ENCODE measurements at places on chromosomes 11 and 22.

GRCh38 chr11:120773501-120774031, 250.3 kb upstream of the TBCEL start:
- H3K4me3 ChIP-seq: no peak overlapping the region
- H3K4me1 ChIP-seq: no peaks in the 10 kb centered on the region
- H3K27me3 ChIP-seq: peaks cover 6% of the 10 kb centered on the region
- no peak overlapping the region for H3K27ac ChIP-seq

- peak overlapping the region; percentile 64 for H3K27ac ChIP-seq
- DNase-seq: peak; percentile 69
- no peak overlapping the region for H3K4me3 ChIP-seq
- no peaks in the 10 kb centered on the region for H3K27me3 ChIP-seq
These were observed 16.6 kb downstream of the CRELD2 start for GRCh38 chr22:49934891-49935557.

GRCh38 chr22:17639247-17639741, 737 bp downstream of the BCL2L13 start:
- H3K36me3 ChIP-seq: no peaks in the 10 kb centered on the region
- H3K27ac ChIP-seq: peak overlapping the region; percentile 97
- no peaks in the 10 kb centered on the region for H3K27me3 ChIP-seq
- DNase-seq: no peak
- H3K4me3 ChIP-seq: peak overlapping the region; percentile 85
- peaks cover 25% of the 10 kb centered on the region for H3K4me1 ChIP-seq

DNA sequence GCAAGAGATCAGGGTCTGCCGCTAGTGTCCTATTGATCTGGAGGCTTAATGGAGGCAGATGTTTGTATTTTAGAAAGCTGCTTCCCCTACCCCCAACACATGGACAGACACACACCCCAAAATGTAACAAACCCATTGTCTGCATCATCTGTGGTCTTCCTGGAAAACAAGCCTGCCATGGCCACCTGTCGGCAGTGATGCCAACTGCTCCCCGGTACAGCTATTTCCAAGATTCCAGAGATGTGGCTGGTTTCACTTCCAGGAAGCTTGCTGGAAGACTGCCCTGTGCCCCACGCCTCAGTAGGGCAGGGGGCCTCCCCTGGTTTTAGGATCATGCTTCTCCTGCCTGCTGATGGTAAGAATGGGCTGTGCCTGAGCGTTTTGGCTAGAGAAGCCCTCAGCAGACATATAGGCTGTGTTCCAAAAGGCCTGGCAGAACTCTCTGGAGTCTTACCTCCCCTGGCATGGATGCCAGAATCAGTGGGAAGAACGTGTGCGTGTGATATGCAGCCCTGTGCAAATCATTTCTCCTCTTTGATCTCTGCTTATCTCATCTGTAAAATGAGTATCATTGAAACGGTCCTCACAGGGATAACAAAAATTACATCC, 108.6 kb downstream of the FBXO7 start:
- H3K27ac ChIP-seq: no peak overlapping the region
- H3K4me1 ChIP-seq: no peaks in the 10 kb centered on the region
- no peaks in the 10 kb centered on the region for H3K27me3 ChIP-seq
- no peak for DNase-seq
- H3K36me3 ChIP-seq: no peaks in the 10 kb centered on the region

DNA sequence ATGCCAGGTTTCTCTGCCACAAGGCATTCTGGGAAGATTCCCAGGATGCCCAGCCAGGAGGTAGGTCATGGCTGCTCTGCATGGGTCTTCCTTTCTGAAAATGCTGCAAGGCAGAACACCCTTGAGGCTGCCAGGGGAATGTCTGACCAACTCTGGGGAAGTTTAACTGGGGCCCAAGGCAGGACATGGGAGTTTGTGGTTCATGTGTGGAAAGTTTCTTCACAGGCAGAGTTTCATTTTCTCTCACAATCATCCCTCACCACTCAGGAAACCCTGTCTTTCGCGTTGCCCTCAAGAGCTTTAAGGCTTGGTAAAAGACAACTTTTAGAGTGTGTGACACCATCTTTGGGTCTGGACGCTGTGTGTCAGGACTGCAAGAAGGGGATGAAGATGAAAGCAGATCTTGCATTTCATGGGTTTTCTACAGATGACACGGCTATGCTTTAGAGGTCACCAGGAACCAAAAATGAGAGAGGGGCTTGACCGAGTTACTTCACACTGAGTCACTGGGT, 133.5 kb downstream of the CD44 start:
- H3K4me3 ChIP-seq: no peak overlapping the region
- peaks cover 18% of the 10 kb centered on the region for H3K4me1 ChIP-seq
- DNase-seq: peak; percentile 19
- H3K36me3 ChIP-seq: no peaks in the 10 kb centered on the region
- no peak overlapping the region for H3K27ac ChIP-seq

DNA sequence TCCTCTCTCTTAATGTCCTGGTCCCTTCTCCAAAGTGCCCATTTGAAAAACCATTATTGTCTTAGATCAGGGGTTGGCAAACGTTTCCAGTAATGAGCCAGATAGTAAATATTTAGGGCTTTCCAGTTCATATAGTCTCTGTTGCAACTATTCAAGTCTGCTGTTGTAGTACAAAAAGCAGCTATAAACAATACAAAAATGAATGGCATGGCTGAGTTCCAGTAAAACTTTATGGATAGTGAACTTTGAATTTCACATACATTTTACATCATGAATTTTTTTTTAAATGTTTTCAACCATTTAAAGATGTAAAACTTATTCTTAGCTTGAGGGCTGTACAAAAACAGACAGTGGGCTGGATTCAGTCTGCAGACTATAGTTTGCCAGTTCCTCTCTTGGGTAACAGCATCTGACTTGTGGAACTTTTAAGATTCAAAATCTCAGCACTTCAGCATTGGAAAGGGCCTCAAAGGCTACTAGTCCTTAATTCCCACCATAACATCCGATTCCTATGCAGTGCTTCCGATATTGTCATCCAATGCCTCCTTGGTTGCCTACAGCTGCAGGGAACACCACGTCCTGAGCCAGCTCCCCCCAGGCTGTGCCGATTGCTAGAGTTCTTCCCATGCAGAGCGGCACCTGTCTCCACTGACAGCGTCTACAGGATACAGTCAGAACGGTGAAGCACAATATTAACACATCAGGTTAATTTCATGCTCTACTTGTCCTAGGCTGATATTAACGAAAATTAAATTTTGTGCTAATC, 65.6 kb upstream of the E2F8 start:
- H3K27me3 ChIP-seq: no peaks in the 10 kb centered on the region
- no peaks in the 10 kb centered on the region for H3K36me3 ChIP-seq
- H3K4me1 ChIP-seq: no peaks in the 10 kb centered on the region
- DNase-seq: no peak
- no peak overlapping the region for H3K4me3 ChIP-seq

- H3K36me3 ChIP-seq: no peaks in the 10 kb centered on the region
- no peaks in the 10 kb centered on the region for H3K27me3 ChIP-seq
- H3K4me1 ChIP-seq: peaks cover 51% of the 10 kb centered on the region
- peak overlapping the region; percentile 17 for H3K27ac ChIP-seq
- no peak for DNase-seq
These were observed 37.7 kb upstream of the SPON1 start for GRCh38 chr11:13924801-13925327.

GRCh38 chr22:43013355-43014315, 1.3 kb downstream of the PACSIN2 start:
- peaks cover 9% of the 10 kb centered on the region for H3K4me1 ChIP-seq
- H3K36me3 ChIP-seq: no peaks in the 10 kb centered on the region
- peak overlapping the region; percentile 5 for H3K27ac ChIP-seq
- H3K27me3 ChIP-seq: no peaks in the 10 kb centered on the region
- H3K4me3 ChIP-seq: peak overlapping the region; percentile 74

DNA sequence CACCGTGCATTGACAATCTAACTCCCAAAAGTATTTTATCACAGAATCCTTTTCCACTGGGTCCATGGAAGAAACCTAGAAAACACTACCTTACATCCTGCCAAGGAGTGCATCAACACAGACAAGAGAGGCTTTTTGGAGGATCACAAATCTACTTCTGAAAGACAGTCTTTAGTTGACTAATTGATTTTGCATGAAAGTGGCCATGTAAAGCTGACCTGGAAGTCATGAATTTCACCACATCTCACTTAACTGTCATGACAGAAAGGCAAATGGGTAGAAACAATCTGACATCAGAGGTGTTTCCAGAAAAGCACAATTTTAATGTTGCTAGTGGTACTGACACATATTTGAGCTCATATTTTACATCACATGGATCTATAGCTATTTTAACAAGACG, 101.6 kb downstream of the FAM76B start:
- H3K27ac ChIP-seq: no peak overlapping the region
- DNase-seq: no peak
- H3K27me3 ChIP-seq: no peaks in the 10 kb centered on the region

- H3K27ac ChIP-seq: no peak overlapping the region
- H3K27me3 ChIP-seq: no peaks in the 10 kb centered on the region
- peaks cover 47% of the 10 kb centered on the region for H3K4me1 ChIP-seq
- no peak for DNase-seq
These were observed 5.2 kb downstream of the C1QTNF6 start for GRCh38 chr22:37182949-37183245.

DNA sequence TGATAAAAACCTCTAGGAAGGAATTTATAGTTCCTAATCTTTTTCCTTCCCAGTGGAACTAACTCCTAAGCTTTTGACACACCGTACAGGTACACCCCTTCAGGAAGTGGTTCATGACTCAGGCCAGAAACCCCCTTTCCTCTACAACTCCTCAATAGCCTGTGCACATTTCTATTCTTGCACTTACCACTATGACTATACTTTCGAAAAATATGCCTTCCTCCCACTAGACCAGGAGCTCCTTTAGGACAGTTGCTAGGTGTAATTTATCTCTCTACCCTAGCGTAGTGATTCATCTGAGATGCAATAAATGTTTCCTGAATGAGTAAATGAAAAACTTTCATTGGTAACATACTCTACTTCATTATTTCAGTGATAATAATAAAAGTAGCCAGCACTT, 14.5 kb downstream of the MAP6 start:
- H3K4me1 ChIP-seq: no peaks in the 10 kb centered on the region
- no peak overlapping the region for H3K4me3 ChIP-seq
- no peaks in the 10 kb centered on the region for H3K36me3 ChIP-seq
- no peak for DNase-seq
- H3K27me3 ChIP-seq: no peaks in the 10 kb centered on the region

DNA sequence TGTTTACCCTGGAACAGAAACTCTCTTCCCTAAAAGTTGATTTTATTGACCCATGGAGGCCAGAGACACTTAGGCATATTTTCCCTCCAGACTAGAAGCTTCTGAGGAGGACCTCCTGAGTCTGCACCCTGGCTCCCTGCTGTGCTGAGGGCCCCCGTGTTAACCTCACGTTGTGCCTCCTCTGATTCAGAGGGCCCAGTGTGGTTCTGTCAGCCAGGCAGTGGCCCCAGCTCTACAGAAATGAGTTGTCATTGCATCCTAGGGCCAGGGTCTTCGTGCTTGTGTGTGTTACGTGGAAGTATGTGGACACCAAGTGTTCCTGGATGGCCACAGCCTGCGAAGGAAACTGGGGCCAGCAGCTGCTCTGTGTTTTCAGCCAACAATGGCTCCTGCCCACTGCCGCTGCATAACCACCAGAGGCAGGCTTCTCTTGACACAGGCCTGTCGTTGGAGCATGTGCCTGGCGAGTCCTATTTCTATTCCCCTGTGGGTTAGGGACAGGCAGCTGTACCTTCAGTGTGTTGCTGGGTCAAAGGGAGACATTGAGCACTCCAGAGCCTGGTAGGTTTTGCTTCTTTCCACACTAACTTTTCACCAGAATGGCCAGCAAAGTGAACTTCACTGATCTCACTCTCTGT, 44.5 kb downstream of the MED15 start:
- H3K36me3 ChIP-seq: peaks cover 43% of the 10 kb centered on the region
- peak overlapping the region; percentile 53 for H3K4me3 ChIP-seq
- no peak for DNase-seq
- H3K4me1 ChIP-seq: peaks cover 96% of the 10 kb centered on the region
- H3K27ac ChIP-seq: peak overlapping the region; percentile 70

GRCh38 chr11:32562839-32563599, 20.6 kb upstream of the EIF3M start:
- H3K27me3 ChIP-seq: no peaks in the 10 kb centered on the region
- DNase-seq: no peak
- H3K36me3 ChIP-seq: no peaks in the 10 kb centered on the region

GRCh38 chr11:65617136-65617850, 1.7 kb downstream of the PCNX3 start:
- peaks cover 25% of the 10 kb centered on the region for H3K4me1 ChIP-seq
- peaks cover 16% of the 10 kb centered on the region for H3K36me3 ChIP-seq
- DNase-seq: no peak
- no peaks in the 10 kb centered on the region for H3K27me3 ChIP-seq

DNA sequence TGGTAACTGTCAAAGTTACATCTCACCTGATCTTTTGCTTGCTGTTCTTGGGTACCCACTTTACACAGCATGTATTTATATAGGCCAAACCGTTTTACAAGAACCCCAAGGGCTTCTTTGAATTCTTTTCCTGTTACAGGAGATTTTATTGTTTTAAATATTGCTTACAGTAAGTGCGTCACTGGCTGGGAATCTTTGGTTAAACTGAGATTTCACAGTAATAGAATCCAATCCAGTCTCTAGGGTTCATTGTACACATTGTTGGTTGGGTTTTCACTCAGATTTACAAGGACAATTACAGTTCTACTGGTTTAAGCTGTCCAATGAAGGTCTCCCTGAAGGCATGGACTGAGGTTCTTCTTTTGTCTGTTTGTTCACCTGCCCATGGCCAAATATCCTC, 171.7 kb downstream of the INSC start:
- no peak overlapping the region for H3K4me3 ChIP-seq
- H3K4me1 ChIP-seq: no peaks in the 10 kb centered on the region
- no peak for DNase-seq
- no peaks in the 10 kb centered on the region for H3K36me3 ChIP-seq
- no peaks in the 10 kb centered on the region for H3K27me3 ChIP-seq

DNA sequence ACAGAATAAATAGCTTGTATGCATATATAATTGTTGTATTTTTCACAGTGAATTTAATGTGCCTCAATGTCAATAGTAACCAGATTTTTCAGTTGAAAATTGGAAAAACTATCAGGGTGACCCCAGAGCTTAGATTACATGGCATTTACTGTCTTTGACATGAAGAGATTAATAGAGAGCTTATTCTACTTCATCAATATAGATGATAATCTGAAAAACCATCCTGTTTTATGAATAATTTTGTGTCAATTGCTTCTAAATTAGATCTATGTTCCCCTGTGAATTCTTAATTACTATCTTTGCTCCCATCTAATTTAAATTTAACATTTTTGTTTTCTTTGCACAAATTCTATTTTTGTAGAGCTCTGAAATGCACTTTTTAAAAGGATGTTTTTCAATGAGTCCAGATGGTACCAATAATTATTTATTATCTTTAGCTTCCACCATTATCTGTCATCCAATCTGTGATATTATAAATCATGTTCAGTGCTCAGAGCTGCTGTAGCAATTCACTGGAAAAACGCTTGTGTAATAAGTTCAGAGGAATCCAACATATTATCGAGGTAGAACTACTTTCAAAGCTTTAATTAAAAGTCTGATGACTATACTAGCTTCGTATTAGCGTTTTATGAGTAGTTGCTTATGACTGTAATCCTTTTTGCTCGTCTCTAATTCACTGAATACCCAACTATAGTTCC, 291.4 kb downstream of the JRKL start:
- H3K4me3 ChIP-seq: no peak overlapping the region
- H3K4me1 ChIP-seq: no peaks in the 10 kb centered on the region
- no peaks in the 10 kb centered on the region for H3K27me3 ChIP-seq
- H3K36me3 ChIP-seq: no peaks in the 10 kb centered on the region
- H3K27ac ChIP-seq: no peak overlapping the region
- DNase-seq: no peak

GRCh38 chr11:45606514-45607281, 58.7 kb downstream of the CHST1 start:
- no peaks in the 10 kb centered on the region for H3K4me1 ChIP-seq
- DNase-seq: no peak
- no peaks in the 10 kb centered on the region for H3K27me3 ChIP-seq
- H3K27ac ChIP-seq: no peak overlapping the region

GRCh38 chr11:66281776-66282467, 3.9 kb downstream of the CNIH2 start:
- H3K4me1 ChIP-seq: peaks cover 33% of the 10 kb centered on the region
- H3K27me3 ChIP-seq: no peaks in the 10 kb centered on the region
- no peak overlapping the region for H3K4me3 ChIP-seq
- peak overlapping the region; percentile 20 for H3K27ac ChIP-seq
- no peak for DNase-seq
